GM20000 (cell line): ENCODE measurements at places on chromosomes 4 and X.
A peak's percentile ranks its signal among the peaks of the same experiment; 100 is the strongest.

- DNase-seq, result no peak
Measured at GRCh38 chrX:155767876-155768769, 113.0 kb upstream of the VAMP7 start.

DNA sequence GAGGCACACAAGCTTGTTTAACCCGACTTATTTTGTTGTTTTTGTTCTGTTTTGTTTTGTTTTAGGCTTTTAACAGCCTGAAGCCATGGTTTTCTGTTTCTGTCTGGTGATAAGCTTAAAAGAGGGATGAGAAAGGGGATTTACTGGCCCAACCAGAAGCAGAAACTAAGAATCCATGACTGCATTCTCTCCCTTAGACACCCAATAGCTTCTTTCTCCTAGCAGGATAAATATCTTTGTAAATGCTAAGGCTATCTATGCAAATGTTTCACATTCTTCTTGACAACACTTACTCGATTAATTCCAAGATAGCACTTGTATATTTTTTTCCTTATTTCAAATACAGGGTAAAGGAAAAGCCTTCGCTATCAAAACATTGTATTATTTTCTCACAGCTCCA is 53.7 kb upstream of the SMAD1 start:
- DNase-seq, result no peak

GRCh38 chr4:89805297-89805696 is 31.7 kb downstream of the SNCA start:
- DNase-seq, result no peak

- no peak for DNase-seq
Measured at GRCh38 chr4:142917678-142918077, 71.6 kb upstream of the INPP4B start.

GRCh38 chrX:138710866-138711341 is 613 bp downstream of the FGF13 start:
- DNase-seq, result no peak

GRCh38 chr4:107155366-107155765 is 119.3 kb upstream of the DKK2 start:
- DNase-seq, result no peak

- DNase-seq, result peak; percentile 14
Measured at GRCh38 chr4:47031751-47032404, 511 bp downstream of the GABRB1 start.

DNA sequence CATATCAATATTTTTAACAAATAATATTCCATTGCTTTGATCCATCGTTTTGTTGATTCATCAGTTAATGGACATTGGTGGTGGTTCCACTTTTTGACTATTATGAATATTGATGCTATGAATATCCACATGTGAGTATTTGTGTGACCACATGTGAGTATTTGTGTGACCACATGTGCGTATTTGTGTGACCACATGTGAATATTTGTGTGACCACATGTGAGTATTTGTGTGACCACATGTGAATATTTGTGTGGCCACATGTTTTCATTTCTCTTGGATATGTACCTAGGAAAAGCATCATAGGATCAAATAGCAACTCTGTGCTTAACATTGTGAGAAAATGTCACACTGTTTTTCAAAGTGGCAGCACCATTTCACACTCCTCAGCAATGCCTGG is 433.6 kb upstream of the FRG1 start:
- no peak for DNase-seq

DNA sequence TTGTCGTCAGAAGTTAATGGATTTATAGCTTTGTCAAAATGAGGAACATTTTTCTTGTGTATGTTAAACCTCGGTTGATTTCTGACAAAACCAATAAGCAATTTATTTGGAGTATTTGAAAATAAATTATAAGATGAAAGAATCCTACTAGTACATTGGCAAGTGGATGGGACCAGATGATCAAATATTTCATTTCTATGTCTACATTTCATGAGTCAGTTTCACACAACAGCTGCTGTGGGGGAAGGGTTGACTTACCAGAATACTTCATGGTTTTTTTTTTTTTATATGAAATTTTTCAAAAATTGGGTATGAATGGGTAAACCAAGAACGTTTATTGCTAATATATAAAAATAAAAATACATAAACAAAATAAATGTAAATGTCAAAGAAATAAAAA is 39.4 kb downstream of the RAPGEF2 start:
- DNase-seq, result no peak

GRCh38 chrX:31894152-31894551 is 822.3 kb upstream of the FTHL17 start:
- no peak for DNase-seq

DNA sequence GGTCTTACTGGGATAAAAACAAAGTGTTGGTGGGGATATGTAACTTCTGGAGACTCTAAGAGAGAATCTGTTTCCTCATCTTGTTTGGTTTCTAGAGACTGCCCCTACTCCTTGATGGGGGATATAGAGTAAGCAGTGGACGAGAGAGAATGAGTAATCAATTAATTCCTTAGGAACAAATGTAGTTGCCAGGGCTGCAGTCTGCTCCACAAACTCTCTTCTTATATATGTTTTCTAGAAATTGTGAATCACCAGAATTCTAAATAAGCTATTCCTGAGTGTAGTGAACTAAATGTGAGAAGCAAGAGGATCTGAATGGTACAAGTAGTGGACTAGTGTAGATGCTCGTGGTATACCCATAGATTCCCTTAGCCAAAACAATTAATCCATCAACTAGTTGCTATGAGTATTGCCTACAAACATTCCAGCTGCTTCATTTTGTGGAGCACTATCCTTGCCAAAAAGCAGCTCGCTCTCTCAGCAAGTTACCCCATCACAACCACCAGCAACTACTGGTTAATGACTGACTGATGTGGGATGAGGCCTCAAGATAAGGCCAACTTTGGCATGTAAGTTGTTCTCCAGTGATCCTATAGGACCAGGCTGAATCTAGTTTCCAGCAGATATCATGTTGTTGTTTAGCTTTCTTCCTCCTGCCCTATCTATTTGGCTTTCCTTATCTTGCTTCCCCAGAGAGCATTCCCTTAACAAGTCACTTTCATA is 273.0 kb downstream of the SLC7A11 start:
- no peak for DNase-seq

GRCh38 chr4:147088146-147088545 is 142.5 kb upstream of the TTC29 start:
- DNase-seq, result no peak

GRCh38 chrX:155070663-155070974 is 317 bp downstream of the CMC4 start:
- DNase-seq, result no peak

GRCh38 chrX:68647156-68647957 is at the start of gene STARD8:
STARD8 (plus strand) TSS chrX:68647666; CDS start chrX:68647883, 217 bp downstream.
- DNase-seq, result no peak
